ENCODE measurements at places on chromosomes 2 and 18.

DNA sequence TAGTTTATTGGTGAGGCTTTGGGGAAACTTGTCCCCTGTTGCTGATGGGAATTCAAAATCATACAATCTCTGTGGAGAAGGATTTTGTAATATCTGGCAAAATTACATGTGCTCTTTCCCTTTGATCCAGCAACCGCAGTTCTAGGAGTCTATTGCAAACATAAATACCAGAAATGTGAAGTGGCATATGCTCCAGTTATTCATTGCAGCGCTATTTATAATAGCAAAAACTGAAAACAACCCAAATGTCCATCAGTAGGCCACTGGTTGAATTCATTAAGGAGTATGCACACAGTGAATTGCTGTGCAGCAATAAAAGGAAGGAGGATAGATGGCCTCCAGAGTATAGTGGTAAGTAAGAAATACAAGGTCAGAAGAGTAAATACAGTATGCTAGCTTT is 76.5 kb downstream of the HNRNPLL start:
- peak; percentile 20 for DNase-seq

GRCh38 chr18:22318745-22319407 is 98.8 kb downstream of the CTAGE1 start:
- DNase-seq: no peak

- DNase-seq: no peak
Observed at GRCh38 chr2:207754498-207755383, 15.0 kb downstream of the FZD5 start.

- peak; percentile 43 for DNase-seq
Observed at GRCh38 chr2:173002751-173003541, 72.7 kb upstream of the MAP3K20 start.

- no peak for DNase-seq
Observed at GRCh38 chr2:125561302-125561701, 1094.7 kb upstream of the GYPC start.

DNA sequence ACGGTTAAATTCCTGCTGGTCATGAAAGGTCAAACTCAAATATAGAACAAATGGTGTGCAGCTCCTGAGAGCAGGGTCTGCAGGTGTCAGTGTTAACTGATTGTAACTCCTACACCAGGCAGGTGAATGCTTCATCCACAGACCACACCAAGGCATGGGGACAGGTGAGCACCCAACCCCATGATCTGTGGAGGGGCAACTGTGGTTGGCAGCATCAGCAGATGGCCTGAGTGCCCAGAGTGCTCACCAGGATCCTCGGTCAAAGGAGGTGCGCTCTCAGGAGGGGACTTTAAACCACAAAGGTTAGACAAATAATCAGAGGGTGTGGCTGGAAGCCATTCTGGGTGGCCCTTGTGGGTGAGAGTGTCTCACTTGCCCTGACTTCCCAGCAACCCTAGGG is 44.5 kb downstream of the PTGR3 start:
- DNase-seq: no peak

DNA sequence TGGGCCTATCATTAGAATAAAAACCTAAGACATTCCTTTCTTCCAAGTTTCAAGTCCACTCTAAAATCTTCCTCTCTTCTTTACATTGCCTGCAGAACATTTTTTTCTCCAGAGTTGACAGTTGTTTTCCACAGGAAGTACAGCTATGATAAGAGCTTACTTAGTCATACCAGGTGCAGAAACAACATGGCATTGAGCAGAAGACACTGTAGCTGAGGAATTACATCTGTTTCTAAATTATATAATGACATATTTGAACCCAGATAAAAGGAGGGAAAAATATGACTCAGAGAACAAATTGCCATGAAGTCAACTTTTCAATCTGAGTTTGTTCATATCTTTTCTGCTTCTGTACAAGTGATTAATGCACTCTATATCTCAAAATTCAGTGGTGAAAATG is 30.2 kb downstream of the CMPK2 start:
- no peak for DNase-seq

DNA sequence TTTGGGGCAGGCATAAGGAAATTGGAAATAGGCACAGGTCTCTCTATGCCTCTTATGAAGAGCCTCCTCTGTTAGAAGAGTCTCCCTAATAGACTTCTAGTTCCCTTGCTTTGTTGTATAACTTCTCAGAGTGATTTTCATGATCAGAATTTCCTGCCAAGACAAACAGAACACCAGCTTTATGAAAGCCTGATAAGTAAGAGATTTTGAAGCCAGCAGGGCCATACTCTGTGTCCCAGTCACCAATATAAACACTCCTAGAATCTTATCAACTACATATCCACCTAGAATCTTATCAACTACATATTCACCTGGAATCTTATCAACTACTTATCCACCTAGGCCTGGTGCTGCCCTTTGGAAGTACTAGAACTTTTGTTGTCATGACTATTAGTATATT is 579.5 kb downstream of the ARHGAP15 start:
- DNase-seq: no peak

DNA sequence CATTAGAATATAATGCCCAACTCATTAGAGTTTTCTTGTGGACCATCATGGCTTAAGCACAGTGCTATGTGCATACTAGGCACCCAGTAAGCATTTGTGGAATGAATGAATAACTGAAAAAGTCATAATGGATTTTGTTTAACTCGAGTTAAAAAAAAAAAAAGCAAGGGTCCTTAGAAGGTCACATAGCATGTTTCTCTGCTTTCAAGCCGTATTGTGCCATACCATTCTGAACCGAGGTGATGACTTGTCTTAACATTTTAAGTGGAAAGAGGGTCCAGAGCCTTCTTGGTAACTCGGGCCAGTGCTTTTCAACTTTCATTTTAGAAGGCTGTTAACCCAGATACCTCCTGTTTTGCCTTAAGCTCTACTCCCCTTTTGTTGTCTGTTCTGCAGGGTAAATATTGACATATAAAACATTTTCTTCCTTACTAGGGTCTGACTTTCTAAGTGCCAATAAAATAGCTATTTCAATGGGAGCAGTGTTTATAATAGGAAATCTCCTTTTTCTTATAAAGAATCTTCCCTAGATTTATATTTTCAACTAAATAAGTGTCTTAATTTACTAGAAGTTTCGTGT is 787 bp upstream of the ADGRF3 start:
- DNase-seq: peak; percentile 32

- DNase-seq: peak; percentile 2
Observed at GRCh38 chr2:80111185-80111584, 193.4 kb downstream of the LRRTM1 start.

DNA sequence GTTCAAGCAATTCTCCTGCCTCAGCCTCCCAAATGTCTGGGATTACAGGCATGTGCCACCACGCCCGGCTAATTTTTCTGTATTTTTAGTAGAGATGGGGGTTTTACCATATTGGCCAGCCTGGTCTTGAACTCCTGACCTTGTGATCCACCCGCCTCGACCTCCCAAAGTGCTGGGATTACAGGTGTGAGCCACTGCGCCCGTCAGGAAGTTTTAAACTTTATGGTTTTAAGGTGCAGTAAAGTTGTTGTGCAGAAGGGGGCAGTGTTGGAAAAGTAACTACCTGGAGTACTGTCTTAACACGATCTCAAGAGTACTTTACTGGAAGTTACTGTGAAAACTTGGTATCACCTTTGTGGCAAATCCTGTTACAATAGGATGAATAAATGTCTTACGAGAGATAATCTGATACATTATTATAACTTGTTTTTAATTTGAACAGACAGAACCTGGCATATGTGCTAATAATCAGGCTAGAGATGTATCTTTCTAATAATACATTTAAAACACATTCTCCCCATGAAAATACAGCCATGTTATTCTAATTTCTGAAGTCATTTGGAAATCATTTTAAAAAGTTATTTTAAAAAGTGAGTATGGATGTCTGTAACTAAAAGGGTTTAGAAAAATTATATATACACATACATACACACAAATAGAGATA is 10.8 kb downstream of the SPDYA start:
- peak; percentile 57 for DNase-seq

- peak; percentile 83 for DNase-seq
Observed at GRCh38 chr2:228777855-228778355, 493.2 kb downstream of the PID1 start.

All from ELR (cell line).